Bladder microvascular endothelial cell (primary cell): ENCODE measurements at places on chromosomes 5 and 9. TPM values are rescaled to one million over a fixed set of nuclear protein-coding genes. Genes with fewer than 3 reads are reported as not detected.

Gene HTR1A
- total RNA-seq = not detected in 2 replicates

Gene MEIKIN
- not detected in 2 replicates for total RNA-seq

Gene LECT2
- not detected in 2 replicates for total RNA-seq

Gene NAA35
- total RNA-seq = 13.0 and 24.4 TPM in 2 replicates

Gene GGTA1
- total RNA-seq = 0.16 and 2.5 TPM in 2 replicates

Gene ARID3C
- total RNA-seq = 0.16 TPM in 1 of 2 replicates, not detected in the other

Gene CXXC5
- total RNA-seq = 8.7 and 30.0 TPM in 2 replicates

Gene SPATA31E1
- total RNA-seq = not detected in 2 replicates

Gene LRRC19
- not detected in 2 replicates for total RNA-seq

Gene IGFBPL1
- 0.25 TPM in 1 of 2 replicates, not detected in the other for total RNA-seq

Gene OSTF1
- 108 and 111 TPM in 2 replicates for total RNA-seq

Gene SPATA31A3
- not detected in 2 replicates for total RNA-seq

Gene TEX48
- not detected in 2 replicates for total RNA-seq

Gene MAMDC2
- total RNA-seq = 6.2 and 31.2 TPM in 2 replicates

Gene ANKRD20A1
- total RNA-seq = 0.97 and 14.1 TPM in 2 replicates

Gene NEUROG1
- total RNA-seq = not detected in 2 replicates
